ENCODE measurements at places on chromosomes 5 and 9.

GRCh38 chr9:33676746-33677505 is 118.4 kb upstream of the PRSS3 start:
- peak overlapping the region; percentile 97 for H3K4me3 ChIP-seq
- H3K27me3 ChIP-seq = peaks cover 77% of the 10 kb centered on the region
- H3K36me3 ChIP-seq = peaks cover 4% of the 10 kb centered on the region
- no peak overlapping the region for H3K27ac ChIP-seq

GRCh38 chr5:14414656-14415023 is 167.0 kb upstream of the OTULINL start:
- no peaks in the 10 kb centered on the region for H3K36me3 ChIP-seq
- peak overlapping the region; percentile 82 for H3K4me3 ChIP-seq
- no peaks in the 10 kb centered on the region for H3K27me3 ChIP-seq
- no peak for DNase-seq

DNA sequence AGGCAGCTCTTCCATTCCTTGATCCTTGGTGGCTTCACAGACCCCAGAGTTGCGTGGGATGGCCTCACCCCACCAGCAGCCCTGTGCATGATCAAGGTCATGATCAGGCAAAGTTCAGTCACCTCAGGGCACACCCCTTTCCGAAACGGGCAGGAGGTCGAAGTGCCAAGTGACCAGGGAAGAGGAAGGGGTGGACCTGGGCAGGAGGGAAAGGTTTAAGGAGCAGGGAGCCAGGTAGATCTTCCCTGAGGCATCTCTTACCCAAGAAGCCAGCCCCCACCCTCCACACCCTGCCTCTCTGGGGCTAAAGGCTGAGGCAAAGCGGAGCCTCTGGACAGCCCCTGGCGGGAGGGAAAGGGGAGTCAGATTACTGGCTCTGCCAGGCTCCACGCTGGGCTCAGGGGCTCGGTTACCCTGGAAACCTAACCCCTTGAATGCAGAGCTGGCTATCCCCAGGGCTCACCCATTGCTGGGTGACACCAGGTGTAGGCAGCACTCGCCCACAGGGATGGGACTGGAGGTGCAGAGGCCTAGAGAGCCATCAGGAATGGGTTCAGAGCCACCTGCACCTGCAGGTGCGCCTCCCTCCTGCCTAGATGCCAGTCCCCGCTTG is 3.6 kb downstream of the MGAT4B start:
- H3K27ac ChIP-seq = no peak overlapping the region
- peaks cover 21% of the 10 kb centered on the region for H3K4me1 ChIP-seq
- H3K27me3 ChIP-seq = no peaks in the 10 kb centered on the region
- H3K4me3 ChIP-seq = no peak overlapping the region

DNA sequence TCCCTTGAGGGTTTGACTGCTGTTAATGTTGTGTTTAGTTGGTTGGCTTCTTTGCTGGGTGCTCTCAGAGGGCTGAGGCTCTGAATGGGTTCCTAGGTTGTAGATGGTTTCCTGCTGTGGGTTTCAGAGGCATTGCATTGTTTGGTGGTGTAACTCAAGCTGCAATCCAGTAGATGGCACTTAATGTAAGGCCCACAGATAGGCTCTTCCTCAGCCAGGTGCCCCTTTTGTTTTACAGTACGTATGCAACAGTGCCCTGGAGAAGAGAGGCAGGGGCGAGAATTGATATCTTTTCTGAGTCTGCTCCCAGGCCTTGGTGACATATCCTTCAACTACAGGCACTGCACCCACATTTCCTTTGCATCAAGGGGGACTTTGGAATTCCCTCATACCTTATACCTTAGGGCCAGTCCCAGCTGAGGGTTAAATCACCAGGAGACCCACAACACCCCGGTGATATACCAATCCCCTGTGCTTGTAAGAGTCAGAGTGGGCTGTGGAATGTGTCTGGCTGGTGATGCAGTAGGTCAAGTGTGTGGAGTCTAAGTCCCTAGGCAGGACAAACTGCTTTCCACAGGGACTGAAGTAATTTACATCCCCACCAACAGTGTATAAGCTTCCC is 7.0 kb upstream of the UGT3A2 start:
- peaks cover 6% of the 10 kb centered on the region for H3K27me3 ChIP-seq
- peaks cover 7% of the 10 kb centered on the region for H3K4me1 ChIP-seq
- H3K4me3 ChIP-seq = no peak overlapping the region
- no peak overlapping the region for H3K27ac ChIP-seq
- DNase-seq = no peak

- DNase-seq = no peak
- no peaks in the 10 kb centered on the region for H3K36me3 ChIP-seq
- H3K27me3 ChIP-seq = no peaks in the 10 kb centered on the region
- no peaks in the 10 kb centered on the region for H3K4me1 ChIP-seq
- no peak overlapping the region for H3K27ac ChIP-seq
These were observed 300.9 kb downstream of the MCTP1 start for GRCh38 chr5:94983861-94984535.

GRCh38 chr9:7287986-7288385 is 511.6 kb downstream of the DMAC1 start:
- no peak for DNase-seq
- no peak overlapping the region for H3K4me3 ChIP-seq
- peaks cover 3% of the 10 kb centered on the region for H3K4me1 ChIP-seq

DNA sequence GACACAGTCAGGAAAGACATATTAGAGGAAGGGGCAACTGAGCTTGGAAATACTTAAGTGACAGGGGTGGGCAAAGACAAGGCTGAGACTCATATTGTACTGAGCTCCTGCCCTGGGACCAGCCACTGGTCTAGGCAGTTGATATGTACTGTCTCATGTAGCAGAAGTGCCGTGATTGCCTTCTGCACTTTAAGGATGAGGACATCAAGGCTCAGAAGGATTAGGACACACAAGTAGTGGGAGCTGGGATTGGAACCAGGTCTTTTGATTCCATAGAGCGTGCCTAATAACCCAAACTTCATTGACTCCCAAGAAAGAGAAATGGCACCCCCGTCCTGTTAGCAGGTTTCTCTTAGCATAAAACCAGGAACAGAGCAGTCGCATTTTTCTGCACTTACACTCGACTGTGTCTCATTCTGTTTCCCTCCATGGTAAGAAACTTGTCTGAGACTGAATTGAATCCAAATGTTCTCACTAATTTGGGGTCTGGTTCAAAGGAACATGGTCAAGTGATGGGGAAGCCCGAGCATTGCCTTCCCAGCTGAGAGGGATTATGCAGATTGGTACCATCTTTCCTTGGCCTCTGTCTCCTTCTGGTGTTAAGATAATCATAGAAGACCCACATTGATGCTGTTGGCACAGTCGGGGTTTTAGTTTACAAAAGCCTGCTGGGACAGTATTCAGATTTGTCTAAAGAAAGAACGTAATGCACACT is 70.4 kb downstream of the ANGPTL2 start:
- H3K36me3 ChIP-seq = no peaks in the 10 kb centered on the region
- H3K27me3 ChIP-seq = no peaks in the 10 kb centered on the region
- no peak overlapping the region for H3K27ac ChIP-seq
- H3K4me1 ChIP-seq = peaks cover 28% of the 10 kb centered on the region
- no peak overlapping the region for H3K4me3 ChIP-seq

DNA sequence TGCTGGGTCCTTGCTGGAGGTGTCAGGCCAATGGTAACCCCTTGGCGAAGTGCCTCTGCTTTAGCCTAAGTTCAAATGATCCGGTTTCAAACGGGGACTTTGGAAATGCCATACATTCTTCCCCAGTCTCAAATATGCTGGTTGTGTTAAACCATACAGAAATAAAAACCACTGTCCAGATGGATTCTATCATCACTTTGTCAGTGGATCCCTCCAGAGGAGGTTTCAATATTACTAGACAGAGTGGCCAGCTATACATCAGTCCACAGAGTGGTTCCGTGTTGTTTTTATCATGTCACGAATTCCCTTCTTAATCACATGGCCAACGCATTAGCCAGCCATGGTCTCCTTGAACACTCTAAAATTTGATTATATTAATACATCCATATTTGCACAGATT is 7.3 kb upstream of the RANBP17 start:
- peaks cover 11% of the 10 kb centered on the region for H3K36me3 ChIP-seq
- H3K27me3 ChIP-seq = peaks cover 19% of the 10 kb centered on the region
- no peak overlapping the region for H3K27ac ChIP-seq
- no peak for DNase-seq
- no peak overlapping the region for H3K4me3 ChIP-seq
- no peaks in the 10 kb centered on the region for H3K4me1 ChIP-seq

GRCh38 chr9:107044872-107045271 is 181.9 kb downstream of the ZNF462 start:
- H3K4me1 ChIP-seq = no peaks in the 10 kb centered on the region
- no peak overlapping the region for H3K27ac ChIP-seq
- H3K4me3 ChIP-seq = no peak overlapping the region
- H3K36me3 ChIP-seq = no peaks in the 10 kb centered on the region
- DNase-seq = no peak

- no peak for DNase-seq
- H3K4me1 ChIP-seq = no peaks in the 10 kb centered on the region
- no peaks in the 10 kb centered on the region for H3K36me3 ChIP-seq
- no peak overlapping the region for H3K4me3 ChIP-seq
These were observed 505.1 kb downstream of the CETN3 start for GRCh38 chr5:89904442-89904841.

- peak overlapping the region; percentile 73 for H3K27ac ChIP-seq
- H3K4me3 ChIP-seq = peak overlapping the region; percentile 85
- H3K4me1 ChIP-seq = peaks cover 42% of the 10 kb centered on the region
- no peaks in the 10 kb centered on the region for H3K36me3 ChIP-seq
These were observed 6.7 kb downstream of the PTCH1 start for GRCh38 chr9:95509851-95510708.

- H3K27ac ChIP-seq = peak overlapping the region; percentile 97
- H3K4me3 ChIP-seq = peak overlapping the region; percentile 79
- H3K4me1 ChIP-seq = peaks cover 52% of the 10 kb centered on the region
- H3K36me3 ChIP-seq = peaks cover 8% of the 10 kb centered on the region
These were observed 29.9 kb downstream of the JADE2 start for GRCh38 chr5:134555223-134555889.

DNA sequence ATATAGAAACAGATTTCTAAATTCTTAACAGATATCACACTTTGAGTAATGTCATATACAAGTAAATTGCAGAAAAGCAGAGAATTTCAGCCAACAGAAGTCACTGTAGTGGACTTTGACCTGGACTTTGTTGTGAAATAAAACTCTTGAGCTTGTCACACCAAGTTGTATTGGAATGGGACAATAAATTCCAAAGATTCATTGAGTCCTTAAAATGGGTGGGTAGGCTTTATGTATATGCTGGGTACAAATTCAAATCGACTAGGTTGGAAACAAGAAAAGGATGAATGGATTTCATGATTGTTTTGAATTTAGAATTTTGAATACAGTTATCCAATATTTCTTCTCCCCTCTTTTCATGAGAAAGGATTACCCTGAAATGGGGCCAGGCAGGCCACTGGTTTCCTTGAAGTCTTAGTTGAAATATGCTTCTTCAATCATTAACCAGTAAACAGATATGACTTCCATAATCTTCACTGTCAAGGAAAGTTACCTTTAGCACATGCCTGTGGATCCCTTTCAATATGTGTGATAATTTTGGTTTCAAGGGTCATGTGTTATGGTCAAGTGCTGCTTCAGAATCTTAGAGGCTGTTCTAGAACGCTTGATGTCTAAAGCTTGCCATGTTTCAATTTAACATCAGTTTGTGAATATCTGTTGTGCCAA is 25.7 kb downstream of the PIP5K1B start:
- DNase-seq = no peak
- peaks cover 60% of the 10 kb centered on the region for H3K27me3 ChIP-seq
- H3K4me3 ChIP-seq = no peak overlapping the region
- no peaks in the 10 kb centered on the region for H3K4me1 ChIP-seq

GRCh38 chr9:113425072-113425471 is 14.5 kb downstream of the C9orf43 start:
- H3K27me3 ChIP-seq = peaks cover 11% of the 10 kb centered on the region
- H3K4me1 ChIP-seq = no peaks in the 10 kb centered on the region

GRCh38 chr9:2234371-2234893 is 219.3 kb downstream of the SMARCA2 start:
- H3K27me3 ChIP-seq = peaks cover 4% of the 10 kb centered on the region
- no peak for DNase-seq
- H3K36me3 ChIP-seq = no peaks in the 10 kb centered on the region
- no peak overlapping the region for H3K4me3 ChIP-seq
- no peak overlapping the region for H3K27ac ChIP-seq

- no peaks in the 10 kb centered on the region for H3K4me1 ChIP-seq
- H3K27ac ChIP-seq = no peak overlapping the region
- H3K36me3 ChIP-seq = no peaks in the 10 kb centered on the region
These were observed 229.8 kb downstream of the BNC2 start for GRCh38 chr9:16640649-16641048.

- peaks cover 5% of the 10 kb centered on the region for H3K4me1 ChIP-seq
- no peaks in the 10 kb centered on the region for H3K36me3 ChIP-seq
- peaks cover 38% of the 10 kb centered on the region for H3K27me3 ChIP-seq
- H3K27ac ChIP-seq = no peak overlapping the region
- no peak overlapping the region for H3K4me3 ChIP-seq
- DNase-seq = no peak
These were observed 11.3 kb downstream of the MSX2 start for GRCh38 chr5:174735498-174736330.

GRCh38 chr9:90505695-90506094 is 136.9 kb downstream of the DIRAS2 start:
- no peak overlapping the region for H3K27ac ChIP-seq
- H3K4me1 ChIP-seq = no peaks in the 10 kb centered on the region
- no peaks in the 10 kb centered on the region for H3K36me3 ChIP-seq
- no peak for DNase-seq
- H3K27me3 ChIP-seq = peaks cover 22% of the 10 kb centered on the region
- H3K4me3 ChIP-seq = peak overlapping the region; percentile 27

DNA sequence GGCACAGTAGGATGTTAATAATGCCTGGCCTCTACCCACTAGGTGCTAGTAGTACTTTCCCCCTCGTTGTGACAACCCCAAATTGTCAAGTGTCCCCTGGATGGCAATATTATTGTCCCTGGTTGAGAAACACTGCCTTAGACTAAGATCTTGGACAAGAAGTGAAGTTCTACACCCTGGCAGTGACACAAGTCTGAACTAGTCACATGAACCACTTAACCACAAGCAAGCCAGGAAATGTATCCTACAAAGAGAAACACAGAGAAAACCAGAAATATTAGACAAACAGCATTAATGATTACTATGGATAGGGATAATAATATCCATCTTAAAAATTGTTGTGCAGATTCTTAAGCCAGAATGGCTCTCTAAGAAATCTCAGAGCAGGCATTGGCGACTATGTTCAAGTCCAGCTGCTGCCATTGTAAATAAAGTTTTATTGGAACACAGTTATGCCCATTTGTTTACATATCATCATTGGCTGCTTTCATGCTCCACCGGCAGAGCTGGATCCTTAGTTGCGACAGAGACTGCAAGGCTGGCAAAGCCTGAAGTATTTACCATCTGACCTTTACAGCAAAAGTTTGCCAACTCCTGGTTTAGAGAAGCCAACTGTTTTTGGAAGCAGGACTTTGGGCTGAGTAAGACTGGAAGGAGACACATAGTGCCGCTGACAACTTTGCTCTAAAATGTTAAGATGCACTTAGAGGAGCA is 80.8 kb downstream of the NTRK2 start:
- no peak for DNase-seq
- H3K4me1 ChIP-seq = peaks cover 10% of the 10 kb centered on the region
- no peak overlapping the region for H3K27ac ChIP-seq
- no peak overlapping the region for H3K4me3 ChIP-seq
- H3K27me3 ChIP-seq = peaks cover 14% of the 10 kb centered on the region

All from natural killer cell treated with Interleukin-12 subunit alpha and Interleukin-12 subunit beta and Interleukin-15 and Interleukin-18, amount 100 ng/mL, for 72 hours (primary cell).